ENCODE measurements at places on chromosomes 7 and 10. TPM values are rescaled to one million over a fixed set of nuclear protein-coding genes. Genes with fewer than 3 reads are reported as not detected.

DNA sequence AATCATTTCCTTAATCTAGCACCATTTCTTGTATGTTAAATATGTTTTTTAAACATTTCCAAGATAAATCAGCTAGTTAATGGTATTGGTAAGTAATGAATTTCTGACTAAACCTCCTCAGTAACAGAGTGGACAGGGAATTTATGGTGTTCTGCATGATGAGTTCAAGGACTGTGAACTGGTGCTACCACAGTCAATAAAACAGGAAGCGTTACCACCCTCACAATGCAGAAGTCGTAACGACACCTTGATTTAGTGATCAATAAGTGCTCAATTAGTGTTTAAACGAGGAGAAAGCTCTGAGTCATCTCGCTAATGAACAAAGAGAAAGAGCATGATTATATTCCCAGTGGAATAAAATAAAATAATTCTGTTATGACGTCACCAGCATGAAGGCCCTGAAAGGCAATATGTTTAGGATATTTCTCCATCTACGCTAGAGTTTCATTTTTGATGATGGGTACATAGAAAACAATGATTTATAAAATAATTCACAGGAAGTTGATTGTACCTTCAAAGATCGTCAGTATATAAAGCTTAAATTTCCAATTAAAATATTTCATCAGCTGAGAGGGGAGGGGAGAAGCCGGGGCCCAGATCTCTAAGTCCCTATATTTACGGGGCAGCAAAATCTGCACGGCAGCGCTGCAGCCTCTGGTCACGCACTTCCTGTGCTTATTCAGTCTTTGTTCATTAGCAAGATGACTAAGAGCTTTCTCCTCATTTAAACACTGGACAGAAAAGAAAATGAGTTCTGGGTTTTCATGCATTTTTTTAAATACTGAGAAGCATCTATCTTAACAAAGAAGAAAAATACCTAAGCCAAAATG is 400.5 kb downstream of the PTPRN2 start:
- no peak for DNase-seq

DNA sequence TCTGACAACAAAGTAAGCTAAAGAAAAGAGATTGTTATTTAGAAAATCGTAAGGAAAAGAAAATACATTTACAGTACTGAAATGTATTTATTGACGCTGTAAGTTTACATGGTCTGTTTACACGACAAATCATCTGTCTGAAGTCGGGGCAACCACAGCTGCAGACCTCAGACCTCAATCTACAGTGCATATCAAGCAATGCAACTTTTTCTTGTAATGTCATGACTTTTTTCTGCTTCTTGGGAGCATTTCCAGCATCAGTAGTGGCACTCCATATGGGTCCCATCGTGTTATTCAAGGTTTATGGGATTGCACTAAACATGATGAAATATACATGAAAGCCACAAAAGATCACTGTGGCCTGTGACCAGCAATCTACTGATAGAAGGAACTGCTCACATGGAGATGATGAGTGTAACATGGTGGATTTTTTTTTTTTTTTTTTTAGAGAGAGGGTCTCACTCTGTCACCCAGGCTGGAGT is 77.1 kb downstream of the MTPN start:
- no peak for DNase-seq

DNA sequence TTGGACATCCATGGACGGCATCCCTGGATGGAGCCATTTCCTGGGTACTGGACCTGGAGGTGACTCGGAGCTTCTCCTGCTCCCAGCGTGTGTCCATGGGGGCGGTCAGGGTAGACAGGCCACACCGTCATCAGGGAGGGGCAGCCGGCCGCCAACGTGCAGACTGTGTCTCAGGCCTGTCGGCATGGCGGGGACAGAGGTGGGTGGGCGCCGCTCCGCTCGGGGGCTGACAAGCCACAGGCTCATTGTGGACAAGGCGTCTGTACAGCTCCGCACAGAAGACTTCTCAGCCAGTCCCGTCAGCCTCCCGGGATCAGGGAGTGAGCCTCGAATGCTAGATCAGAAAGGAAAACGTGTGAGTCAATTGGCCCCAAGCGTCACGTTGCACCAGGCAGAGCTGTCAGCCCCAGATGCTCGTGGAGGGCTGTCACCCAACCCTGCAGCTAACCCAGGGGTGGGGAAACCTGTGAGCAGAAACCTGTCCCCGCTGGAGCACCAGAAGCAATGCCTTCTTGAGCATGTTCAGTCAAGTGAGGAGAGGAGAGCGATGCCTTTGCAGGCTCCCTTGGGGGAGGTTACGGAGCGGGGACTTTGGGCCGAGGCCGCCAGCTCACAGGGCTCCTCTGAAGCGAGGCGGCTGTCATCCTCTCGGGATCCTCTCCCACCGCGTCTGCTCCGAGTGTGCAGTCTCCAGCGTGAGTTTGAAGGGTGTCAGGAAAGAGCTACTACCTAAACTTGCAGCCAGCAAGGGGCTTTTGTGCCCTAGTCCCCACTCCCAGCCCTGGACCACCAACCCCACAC is 16.0 kb upstream of the DPYSL4 start:
- DNase-seq, result no peak

- no peak for DNase-seq
Measured at GRCh38 chr7:142455392-142455791, 197.5 kb upstream of the PRSS58 start.

GRCh38 chr10:52864201-52865106 is 91.9 kb upstream of the MBL2 start:
- DNase-seq, result peak; percentile 33

GRCh38 chr7:531777-532176 is 12.1 kb upstream of the PDGFA start:
- no peak for DNase-seq

- DNase-seq, result no peak
Measured at GRCh38 chr7:130874071-130874915, 140.3 kb upstream of the KLF14 start.

DNA sequence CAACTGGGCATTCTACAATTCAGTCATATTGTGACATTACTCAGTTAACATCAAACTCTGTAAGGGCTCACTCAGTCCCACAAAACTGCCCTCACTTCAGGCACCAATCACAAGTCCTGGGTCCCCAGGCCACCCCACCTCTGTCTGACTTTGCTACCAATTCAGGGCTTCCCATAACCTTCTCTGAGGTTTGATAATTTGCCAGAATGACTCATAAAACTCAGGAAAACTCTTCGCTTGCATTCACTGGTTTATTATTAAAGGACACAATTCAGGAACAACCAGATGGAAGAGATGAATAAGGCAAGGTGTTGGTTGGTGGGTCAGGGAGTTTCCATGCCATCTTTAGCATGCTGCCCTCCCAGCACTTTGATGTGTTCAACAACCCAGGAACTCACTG is 41.3 kb downstream of the AVL9 start:
- no peak for DNase-seq

- DNase-seq, result no peak
Measured at GRCh38 chr7:141649137-141649864, 52.7 kb downstream of the DENND11 start.

DNA sequence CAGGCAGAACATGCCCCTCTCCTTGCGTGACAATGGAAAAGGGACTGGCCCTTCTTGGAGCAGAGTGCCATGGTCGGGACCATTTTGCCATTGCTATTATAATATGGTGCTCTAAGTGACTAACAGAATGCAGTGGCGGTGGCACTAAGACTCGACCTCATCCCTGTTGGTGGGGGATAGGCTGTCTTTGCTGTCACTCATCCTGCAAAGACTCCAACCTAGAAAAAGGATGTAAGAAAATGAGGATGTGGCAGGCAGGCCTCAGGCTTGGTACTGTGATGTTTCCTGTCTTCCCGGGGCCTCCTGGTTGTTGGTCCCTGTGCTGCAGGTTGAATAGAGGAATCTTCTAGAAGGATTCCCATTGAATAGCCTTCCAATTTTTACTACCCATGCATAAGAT is 18.6 kb downstream of the BLNK start:
- no peak for DNase-seq

- no peak for DNase-seq
Measured at GRCh38 chr7:6398943-6399342, 48.8 kb downstream of the DAGLB start.

GRCh38 chr7:40640566-40640965 is 505.8 kb downstream of the SUGCT start:
- no peak for DNase-seq

GRCh38 chr7:55369427-55370400 is 4.6 kb downstream of the LANCL2 start:
- no peak for DNase-seq

DNA sequence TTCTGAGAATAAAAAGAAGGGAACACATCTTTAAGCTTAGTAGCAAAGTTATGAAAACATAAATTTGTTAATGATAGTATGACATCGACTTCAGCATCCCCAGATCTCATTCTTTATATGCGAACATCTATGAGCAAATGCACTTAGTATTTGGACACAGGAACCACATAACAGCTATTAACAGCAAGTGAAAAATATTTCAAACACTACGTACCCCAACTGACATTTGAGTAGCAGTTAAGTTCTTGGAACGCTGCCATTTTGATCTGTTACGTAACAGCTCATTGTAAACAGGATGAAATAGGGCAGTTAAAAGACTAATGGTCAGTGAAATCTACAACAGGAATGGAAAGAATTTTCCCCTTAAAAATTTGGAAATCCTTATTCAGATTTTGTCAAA is 428.9 kb downstream of the TNS3 start:
- DNase-seq, result no peak

ITGB8 gene
- total RNA-seq, result 5.3 TPM

ZNF365 gene
- total RNA-seq, result 0.26 TPM

STEAP1B gene
- 3.0 TPM for total RNA-seq

LRMDA gene
- not detected for total RNA-seq

MINPP1 gene
- 52.9 TPM for total RNA-seq

HOXA10 gene
- not detected for total RNA-seq

C7orf33 gene
- not detected for total RNA-seq

PIP gene
- not detected for total RNA-seq

HABP2 gene
- not detected for total RNA-seq

PCLO gene
- total RNA-seq, result 2.0 TPM
